ENCODE measurements at places on chromosomes 16 and 17. TPM values are rescaled to one million over a fixed set of nuclear protein-coding genes. Genes with fewer than 3 reads are reported as not detected.

DNA sequence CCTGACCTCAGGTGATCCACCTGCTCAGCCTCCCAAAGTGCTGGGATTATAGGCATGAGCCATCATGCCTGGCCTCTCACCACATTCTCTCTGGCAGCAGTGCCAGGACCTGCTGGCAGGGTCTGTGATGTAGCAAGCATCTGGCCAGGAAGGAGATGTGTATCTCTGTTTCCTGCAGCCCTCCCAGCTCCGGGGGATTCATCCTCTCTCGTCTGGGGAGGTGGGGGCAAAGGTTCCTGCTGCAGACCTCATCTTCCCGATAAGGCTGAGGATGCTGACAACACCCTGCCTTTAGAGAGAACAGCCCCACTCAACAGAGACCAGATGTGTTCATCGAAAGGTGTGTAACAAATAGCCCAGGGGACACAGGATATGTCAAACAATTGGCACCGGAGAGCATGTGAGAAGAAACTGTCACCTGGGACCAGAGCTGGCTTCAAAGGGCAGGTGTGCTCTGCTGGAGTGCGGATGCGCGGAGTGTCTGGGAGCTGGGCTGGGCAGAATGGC lies 54.8 kb upstream of the SEC14L1 start:
- peaks cover 27% of the 10 kb centered on the region for H3K4me1 ChIP-seq
- H3K4me3 ChIP-seq: peak overlapping the region; percentile 20
- peaks cover 8% of the 10 kb centered on the region for H3K36me3 ChIP-seq

KRT33B gene
- total RNA-seq: not detected

DNA sequence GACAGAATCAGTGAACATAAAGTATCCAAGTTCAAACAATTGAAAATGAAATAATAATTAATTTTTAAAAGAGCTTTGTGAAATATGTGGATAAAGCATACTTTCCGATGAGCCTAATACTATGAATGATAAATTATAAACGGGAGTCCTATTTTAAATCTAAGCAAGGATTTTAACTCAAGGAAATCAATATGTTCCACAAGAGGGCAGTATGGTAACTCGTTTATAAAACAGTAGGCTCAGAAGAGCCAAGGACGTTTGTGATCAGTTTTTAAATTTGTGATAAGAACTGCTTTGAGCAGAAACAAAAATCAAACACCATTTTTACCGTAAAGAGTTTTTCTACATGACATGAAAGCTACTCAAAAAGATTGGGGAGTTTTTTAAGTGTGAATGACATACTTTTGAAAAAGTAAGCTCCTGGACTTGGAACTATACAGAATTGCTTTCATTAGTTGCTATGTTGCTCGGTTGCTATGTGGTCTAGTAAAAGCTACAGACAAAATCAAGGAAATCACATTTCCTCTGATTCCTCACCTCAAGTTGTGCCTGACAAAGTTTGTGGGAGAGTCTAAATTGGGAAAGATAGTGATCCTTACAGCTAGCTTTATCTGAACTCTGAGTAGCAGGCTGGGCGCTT lies 11.8 kb upstream of the TEKT1 start:
- peaks cover 13% of the 10 kb centered on the region for H3K4me1 ChIP-seq
- no peak for DNase-seq
- no peaks in the 10 kb centered on the region for H3K36me3 ChIP-seq
- H3K4me3 ChIP-seq: no peak overlapping the region

- H3K27ac ChIP-seq: no peak overlapping the region
- peaks cover 8% of the 10 kb centered on the region for H3K4me1 ChIP-seq
- no peak for DNase-seq
- H3K27me3 ChIP-seq: peaks cover 1% of the 10 kb centered on the region
- no peaks in the 10 kb centered on the region for H3K36me3 ChIP-seq
Measured at GRCh38 chr17:51372345-51373004, 112.1 kb downstream of the UTP18 start.

DNA sequence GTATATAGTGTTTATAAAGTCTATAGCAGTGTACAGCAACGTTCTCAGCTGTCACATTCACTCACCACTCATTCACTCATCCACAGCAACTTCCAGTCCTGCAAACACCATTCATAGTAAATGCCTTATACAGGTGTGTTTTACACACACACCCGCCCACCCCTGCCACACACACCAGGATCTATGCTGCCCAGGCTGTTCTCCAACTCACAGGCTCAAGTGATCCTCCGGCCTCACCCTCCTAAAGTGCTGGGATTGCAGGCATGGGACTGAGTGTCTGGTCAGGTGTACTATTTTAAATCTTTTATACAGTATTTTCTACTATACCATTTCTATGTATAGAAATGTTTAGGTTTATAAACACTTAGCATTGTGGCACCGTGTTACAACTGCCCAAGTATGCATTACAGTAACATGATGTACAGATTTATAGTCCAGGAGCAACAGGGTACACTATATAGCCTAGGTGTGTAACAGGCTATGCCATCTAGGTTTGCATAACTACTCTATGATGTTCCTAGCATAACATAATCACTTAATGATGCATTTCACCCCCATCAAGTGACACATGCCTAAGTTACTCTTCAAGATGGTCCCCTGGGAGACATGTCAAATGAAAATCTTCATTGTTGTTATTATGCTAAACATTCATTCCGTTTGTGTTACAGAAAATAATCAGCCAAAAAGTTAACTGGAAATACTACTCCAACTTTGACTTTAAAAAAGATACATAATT lies 42.5 kb downstream of the CREBBP start:
- no peak overlapping the region for H3K27ac ChIP-seq
- DNase-seq: no peak
- H3K4me1 ChIP-seq: peaks cover 5% of the 10 kb centered on the region
- peaks cover 18% of the 10 kb centered on the region for H3K36me3 ChIP-seq
- H3K27me3 ChIP-seq: no peaks in the 10 kb centered on the region

GRCh38 chr16:66939366-66939765 lies 4.0 kb downstream of the CES2 start:
- no peak for DNase-seq
- H3K4me1 ChIP-seq: peaks cover 32% of the 10 kb centered on the region
- peaks cover 14% of the 10 kb centered on the region for H3K36me3 ChIP-seq
- H3K4me3 ChIP-seq: no peak overlapping the region

DNA sequence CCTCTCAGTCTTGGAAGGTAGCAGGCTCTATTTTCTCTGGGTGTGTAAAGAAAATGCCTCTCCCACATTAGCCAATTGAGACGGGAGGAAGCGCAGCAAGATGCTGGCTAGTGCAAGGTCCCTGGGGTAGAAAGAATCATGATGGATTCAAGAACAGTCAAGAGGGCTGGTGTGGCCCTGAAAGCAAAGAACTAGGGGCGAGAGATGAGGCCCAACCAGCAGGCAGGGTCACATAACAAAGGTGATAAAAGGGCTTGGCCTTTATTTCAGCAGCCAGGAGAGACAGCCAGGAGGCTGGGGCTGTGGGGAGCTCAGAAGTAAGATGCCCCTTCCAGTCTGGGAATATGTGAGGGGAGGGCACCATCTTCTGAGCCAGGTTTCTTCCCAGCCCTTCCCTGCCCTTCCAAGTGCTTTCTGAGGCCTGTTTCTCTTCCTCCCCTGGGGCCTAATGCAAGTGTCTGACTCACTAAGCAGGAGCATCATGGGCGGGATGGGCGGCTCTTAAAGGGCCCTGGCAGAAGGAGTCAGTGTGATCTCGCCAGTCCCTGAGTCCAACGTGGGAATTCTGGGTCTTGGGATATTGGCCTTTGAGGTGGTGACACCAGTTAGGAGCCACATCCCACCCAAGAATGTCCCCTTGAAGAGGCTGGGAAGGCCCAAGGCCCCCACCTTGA lies 3.9 kb upstream of the NLRC5 start:
- H3K27me3 ChIP-seq: no peaks in the 10 kb centered on the region
- no peak for DNase-seq
- H3K4me3 ChIP-seq: peak overlapping the region; percentile 46
- peak overlapping the region; percentile 76 for H3K27ac ChIP-seq

GRCh38 chr17:27545562-27546229 lies 85.3 kb upstream of the LGALS9 start:
- peak overlapping the region; percentile 61 for H3K4me3 ChIP-seq
- H3K27ac ChIP-seq: peak overlapping the region; percentile 97
- peaks cover 2% of the 10 kb centered on the region for H3K27me3 ChIP-seq
- H3K4me1 ChIP-seq: peaks cover 83% of the 10 kb centered on the region
- H3K36me3 ChIP-seq: peaks cover 15% of the 10 kb centered on the region

DNA sequence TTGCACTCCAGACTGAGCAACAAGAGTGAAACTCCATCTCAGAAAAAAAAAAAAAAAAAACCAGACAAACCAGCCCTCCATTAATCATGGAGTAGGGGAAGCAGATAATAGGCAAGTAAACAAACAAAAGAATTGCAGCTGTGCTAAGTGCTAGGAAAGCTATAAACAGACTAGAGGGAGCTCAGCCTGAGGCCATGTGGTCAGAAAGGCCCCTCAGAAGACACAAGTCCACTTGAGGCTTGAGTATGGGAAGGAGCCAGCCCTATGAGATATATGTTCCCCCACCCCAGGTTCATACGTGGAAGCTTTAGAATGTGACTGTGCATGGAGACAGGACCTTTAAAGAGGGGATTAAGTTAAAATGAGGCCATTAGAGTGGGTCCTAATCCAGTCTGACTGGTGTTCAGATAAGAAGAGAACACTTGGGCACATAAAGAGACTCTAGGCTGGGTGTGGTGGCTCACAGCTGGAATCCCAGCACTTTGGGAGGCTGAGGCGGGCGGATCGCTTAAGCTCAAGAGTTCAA lies 132.6 kb upstream of the NOL11 start:
- no peaks in the 10 kb centered on the region for H3K4me1 ChIP-seq
- H3K27ac ChIP-seq: no peak overlapping the region
- H3K27me3 ChIP-seq: no peaks in the 10 kb centered on the region
- no peak overlapping the region for H3K4me3 ChIP-seq
- H3K36me3 ChIP-seq: peaks cover 6% of the 10 kb centered on the region

- peaks cover 5% of the 10 kb centered on the region for H3K27me3 ChIP-seq
- DNase-seq: no peak
- no peak overlapping the region for H3K27ac ChIP-seq
- H3K4me1 ChIP-seq: peaks cover 44% of the 10 kb centered on the region
Measured at GRCh38 chr17:77365584-77366186, 224.9 kb downstream of the SEC14L1 start.

ACBD4 gene
- 12.5 TPM for total RNA-seq

DNA sequence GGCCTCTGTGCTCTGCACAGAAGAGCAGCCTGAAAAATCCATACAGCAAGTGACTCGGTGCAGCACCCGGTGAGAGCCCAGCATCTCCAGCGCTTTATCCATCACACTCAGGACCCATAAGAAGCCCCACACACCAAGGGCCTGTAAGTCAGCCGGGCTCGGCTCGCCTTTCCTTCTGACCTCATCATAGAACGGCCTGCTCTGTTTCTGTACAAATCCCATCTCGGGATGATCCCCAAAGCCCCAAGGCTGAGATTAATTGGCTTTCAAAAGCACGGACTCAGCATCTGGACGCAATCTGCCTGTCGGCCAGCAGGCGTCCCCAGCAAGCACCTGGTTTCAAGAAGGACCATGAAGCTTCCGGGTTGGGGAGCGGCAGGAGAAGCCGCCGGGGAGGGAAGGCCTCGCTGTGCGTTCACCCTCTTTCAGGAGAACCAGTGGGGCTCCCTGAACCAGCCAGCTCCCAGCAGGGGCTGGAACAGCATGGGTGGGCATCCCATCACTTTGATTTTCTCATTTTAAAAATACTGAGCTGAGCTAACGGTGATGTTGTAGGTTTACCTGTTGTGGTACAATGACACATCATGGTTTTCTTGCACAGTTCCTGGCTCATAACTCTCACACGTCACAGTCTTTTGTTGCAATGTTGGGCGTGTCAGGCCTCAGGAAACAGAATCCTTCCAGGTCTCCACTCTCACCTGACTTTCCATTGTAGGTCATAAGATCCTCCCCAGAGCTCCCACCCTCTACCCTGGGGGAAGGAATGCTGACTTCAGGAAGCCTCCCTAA lies 6.7 kb downstream of the CCDC57 start:
- no peaks in the 10 kb centered on the region for H3K27me3 ChIP-seq
- peak overlapping the region; percentile 94 for H3K27ac ChIP-seq
- DNase-seq: peak; percentile 73
- H3K4me3 ChIP-seq: peak overlapping the region; percentile 63

DNA sequence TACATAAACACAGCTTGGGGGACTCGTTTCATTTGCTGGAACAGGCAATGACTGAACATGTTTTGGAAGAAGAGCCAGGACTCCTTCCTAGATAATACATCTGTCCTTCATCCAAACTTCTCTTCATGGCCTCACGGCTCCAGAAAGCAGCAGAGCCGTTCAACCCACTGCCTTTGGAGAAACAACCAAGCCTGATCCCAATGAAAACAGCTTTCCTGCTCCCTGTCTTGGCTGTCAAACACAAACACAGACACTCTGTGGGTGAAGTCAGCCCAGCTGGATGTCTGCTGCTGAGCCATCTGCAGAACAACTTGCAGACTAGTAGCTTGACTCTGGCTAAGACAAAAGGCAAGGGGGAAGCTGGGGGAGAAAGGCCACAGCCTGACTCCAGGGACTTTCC lies 345.1 kb upstream of the PSMD7 start:
- H3K36me3 ChIP-seq: no peaks in the 10 kb centered on the region
- H3K27me3 ChIP-seq: no peaks in the 10 kb centered on the region
- H3K27ac ChIP-seq: no peak overlapping the region

MAP1LC3B gene
- total RNA-seq: 40.8 TPM

MT1H gene
- not detected for total RNA-seq

DNA sequence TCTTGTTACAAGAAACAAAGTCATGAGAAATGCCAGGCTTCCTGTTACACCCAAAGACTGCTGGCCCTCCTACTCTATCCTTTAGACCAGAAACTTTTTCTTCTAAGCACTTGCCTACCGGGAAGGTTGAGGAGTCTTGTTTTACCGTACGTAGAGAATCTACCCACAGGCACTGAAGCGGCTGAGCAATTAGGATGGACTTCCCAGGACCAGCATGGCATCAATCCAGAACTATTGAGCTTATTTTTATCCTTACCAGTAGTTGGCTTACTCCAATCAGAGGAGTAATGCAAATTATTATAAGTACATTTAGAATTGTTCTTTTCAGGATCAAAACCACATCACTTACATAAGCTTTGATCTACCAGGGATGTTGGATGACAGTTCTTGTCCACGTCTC lies 25.6 kb downstream of the CEP95 start:
- H3K36me3 ChIP-seq: peaks cover 60% of the 10 kb centered on the region
- H3K4me3 ChIP-seq: no peak overlapping the region
- no peaks in the 10 kb centered on the region for H3K27me3 ChIP-seq
- H3K27ac ChIP-seq: no peak overlapping the region
- DNase-seq: no peak

DNA sequence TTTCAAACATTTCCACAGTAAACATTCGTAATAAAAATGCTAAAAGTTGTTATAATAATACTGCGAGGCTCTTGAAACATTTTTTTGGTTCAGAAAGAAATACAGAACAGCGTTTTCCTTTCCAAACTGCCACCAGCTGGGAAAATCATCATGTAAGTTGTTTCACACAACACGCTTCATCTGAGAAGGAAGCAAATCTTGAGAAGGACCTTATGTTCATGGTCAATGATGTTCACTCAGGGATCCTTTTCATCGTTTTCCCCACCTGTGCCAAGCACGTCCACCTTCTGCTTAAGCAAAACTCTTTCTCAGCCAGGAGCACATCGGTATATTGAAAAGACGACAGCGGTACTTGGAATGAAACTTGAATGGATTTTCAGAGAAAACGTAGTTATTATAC lies 274.5 kb upstream of the ELAC2 start:
- H3K4me3 ChIP-seq: no peak overlapping the region
- H3K4me1 ChIP-seq: no peaks in the 10 kb centered on the region
- no peaks in the 10 kb centered on the region for H3K27me3 ChIP-seq
- H3K36me3 ChIP-seq: no peaks in the 10 kb centered on the region

- DNase-seq: peak; percentile 65
- H3K27me3 ChIP-seq: peaks cover 5% of the 10 kb centered on the region
- peak overlapping the region; percentile 38 for H3K27ac ChIP-seq
- no peak overlapping the region for H3K4me3 ChIP-seq
Measured at GRCh38 chr17:16991349-16992009, 19.6 kb upstream of the TNFRSF13B start.
